Hepatocyte (in vitro differentiated cells): ENCODE measurements at places on chromosomes 13 and 19. TPM values are rescaled to one million over a fixed set of nuclear protein-coding genes. Genes with fewer than 3 reads are reported as not detected.

The ZNF610 gene
- 4.7 and 5.3 TPM in 2 replicates for polyA plus RNA-seq

The SIGLECL1 gene
- polyA plus RNA-seq, result not detected in 2 replicates

- no peaks in the 10 kb centered on the region for H3K36me3 ChIP-seq
- H3K4me3 ChIP-seq, result no peak overlapping the region
- no peaks in the 10 kb centered on the region for H3K27me3 ChIP-seq
- H3K4me1 ChIP-seq, result no peaks in the 10 kb centered on the region
- no peak for DNase-seq
These were observed 12.2 kb downstream of the CERS1 start for GRCh38 chr19:18883526-18884304.

DNA sequence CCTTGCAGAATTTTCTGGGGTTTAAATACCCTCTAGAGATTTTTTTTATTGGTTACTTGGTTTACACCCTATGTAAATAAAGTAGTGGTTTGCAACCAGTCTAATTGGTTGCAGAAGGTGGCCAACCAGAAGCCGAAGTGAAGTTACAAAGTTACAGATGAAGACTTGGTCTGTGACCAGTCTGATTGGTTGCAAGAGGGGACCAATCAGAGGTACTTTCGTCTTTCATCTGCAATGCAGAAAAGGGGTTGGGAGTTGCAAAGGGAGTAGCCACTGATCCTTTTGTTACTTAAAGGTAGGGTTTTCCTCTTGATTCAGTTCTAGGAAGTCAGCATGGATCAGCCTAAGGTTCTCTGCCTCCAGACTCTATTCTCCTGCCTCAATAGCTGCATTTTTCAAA is 48.8 kb upstream of the CHST8 start:
- DNase-seq, result no peak
- H3K27ac ChIP-seq, result no peak overlapping the region
- H3K4me3 ChIP-seq, result no peak overlapping the region
- no peaks in the 10 kb centered on the region for H3K36me3 ChIP-seq
- peaks cover 8% of the 10 kb centered on the region for H3K27me3 ChIP-seq
- H3K4me1 ChIP-seq, result no peaks in the 10 kb centered on the region

GRCh38 chr19:37963190-37963936 is 56.4 kb downstream of the SIPA1L3 start:
- no peak for DNase-seq
- no peak overlapping the region for H3K4me3 ChIP-seq

GRCh38 chr13:79295906-79296706 is 109.9 kb downstream of the RBM26 start:
- H3K27ac ChIP-seq, result no peak overlapping the region
- peak; percentile 19 for DNase-seq
- no peaks in the 10 kb centered on the region for H3K4me1 ChIP-seq
- no peaks in the 10 kb centered on the region for H3K36me3 ChIP-seq
- H3K4me3 ChIP-seq, result no peak overlapping the region

GRCh38 chr13:23268441-23268840 is 87.7 kb downstream of the SGCG start:
- H3K4me1 ChIP-seq, result no peaks in the 10 kb centered on the region
- no peak overlapping the region for H3K27ac ChIP-seq
- no peaks in the 10 kb centered on the region for H3K36me3 ChIP-seq
- H3K4me3 ChIP-seq, result no peak overlapping the region
- H3K27me3 ChIP-seq, result no peaks in the 10 kb centered on the region

DNA sequence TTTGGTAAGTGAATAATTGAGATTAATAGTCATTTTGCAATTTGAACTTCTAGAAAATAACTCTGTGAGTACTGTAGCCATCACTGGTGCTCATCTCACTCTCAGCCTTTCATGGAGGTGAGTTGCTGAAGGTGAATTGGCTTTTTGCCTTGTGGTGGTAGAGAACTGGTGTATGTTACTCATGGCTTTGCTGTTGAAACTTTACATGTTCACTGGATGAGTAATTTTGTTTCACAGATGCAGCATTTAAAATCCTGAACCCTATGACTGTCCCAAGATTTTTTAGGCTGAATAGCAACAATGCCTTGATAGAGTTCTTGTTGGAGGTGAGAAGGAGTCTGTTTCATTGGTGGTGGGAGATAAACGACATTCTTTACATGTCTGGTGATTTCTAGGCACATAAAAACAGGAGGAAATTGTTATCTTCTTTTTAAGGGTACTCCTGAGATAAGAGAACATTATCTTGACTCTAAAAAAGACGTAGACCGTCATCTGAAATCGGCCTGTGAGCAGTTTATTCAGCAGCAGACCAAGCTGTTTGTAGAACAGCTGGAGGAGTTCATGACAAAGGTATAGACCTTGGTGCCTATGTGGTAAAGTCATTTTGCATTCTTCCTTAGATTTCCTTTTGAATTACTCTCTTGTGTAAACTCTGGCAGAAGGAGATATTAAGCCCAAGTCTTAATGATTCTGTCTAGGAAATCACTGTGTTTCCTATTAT is 53.9 kb downstream of the COG3 start:
- H3K36me3 ChIP-seq, result no peaks in the 10 kb centered on the region
- H3K4me3 ChIP-seq, result no peak overlapping the region
- DNase-seq, result no peak
- no peaks in the 10 kb centered on the region for H3K27me3 ChIP-seq
- H3K4me1 ChIP-seq, result peaks cover 10% of the 10 kb centered on the region

DNA sequence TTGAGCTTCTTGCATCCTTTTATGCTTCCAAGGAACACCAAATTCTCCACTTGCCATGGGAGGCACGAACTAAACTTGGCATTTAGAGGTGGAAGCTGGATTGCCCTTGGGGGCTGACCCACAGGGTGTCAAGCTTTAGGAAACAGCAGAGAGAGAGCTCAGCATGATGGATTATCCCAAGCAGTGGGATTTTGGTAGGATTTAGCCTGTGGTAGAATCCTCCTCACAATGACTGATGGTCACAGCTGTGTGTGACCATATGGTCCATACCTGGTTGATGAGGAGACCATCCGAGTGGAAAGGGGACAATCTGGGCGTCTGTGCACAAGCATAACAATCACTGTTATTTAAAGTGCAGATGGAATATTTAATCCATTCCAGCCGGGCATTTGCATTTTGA is 40.1 kb upstream of the PSG9 start:
- no peaks in the 10 kb centered on the region for H3K4me1 ChIP-seq
- H3K27me3 ChIP-seq, result no peaks in the 10 kb centered on the region
- DNase-seq, result no peak
- H3K4me3 ChIP-seq, result no peak overlapping the region
- no peak overlapping the region for H3K27ac ChIP-seq
